A549 treated with GW870086 at 1 μM for 4 hours (cell line): ENCODE measurements at places on chromosomes 16 and 17. TPM values are rescaled to one million over a fixed set of nuclear protein-coding genes. Genes with fewer than 3 reads are reported as not detected.

The CDC6 gene
- 50.0 to 54.4 TPM (median 52.5 TPM) in 5 replicates for total RNA-seq

The CDH5 gene
- 0.12 to 0.23 TPM (median 0.18 TPM) in 5 replicates for total RNA-seq

The HEATR9 gene
- total RNA-seq: not detected in 5 replicates

The OSGIN1 gene
- 18.7 to 43.3 TPM (median 26.7 TPM) in 5 replicates for total RNA-seq

The PABPN1L gene
- total RNA-seq: not detected in 5 replicates

The TNK1 gene
- 1.4 to 2.0 TPM (median 1.5 TPM) in 5 replicates for total RNA-seq

The TPSB2 gene
- total RNA-seq: 0.13 TPM in 1 of 5 replicates, not detected in the others

The TBX6 gene
- total RNA-seq: 0.13 to 0.25 TPM (median 0.18 TPM) in 5 replicates

The RAP1GAP2 gene
- 23.5 to 34.0 TPM (median 31.6 TPM) in 5 replicates for total RNA-seq

The GPR179 gene
- total RNA-seq: 0.02 to 0.10 TPM (median 0.03 TPM) in 5 replicates

The PLD6 gene
- total RNA-seq: 6.7 to 8.5 TPM (median 6.8 TPM) in 5 replicates

The DNAI2 gene
- not detected in 5 replicates for total RNA-seq

The MYH13 gene
- total RNA-seq: not detected in 5 replicates

The EFCAB5 gene
- total RNA-seq: 0.14 to 0.38 TPM (median 0.29 TPM) in 4 of 5 replicates, not detected in the other

The UBE2Z gene
- total RNA-seq: 122 to 128 TPM (median 124 TPM) in 5 replicates

The SLC12A4 gene
- total RNA-seq: 26.5 to 36.3 TPM (median 30.8 TPM) in 5 replicates

The MYH3 gene
- 0.68 to 1.5 TPM (median 1.1 TPM) in 5 replicates for total RNA-seq

The NPIPA5 gene
- total RNA-seq: 0.14 to 1.1 TPM (median 0.33 TPM) in 4 of 5 replicates, not detected in the other

The SOX15 gene
- total RNA-seq: 0.13 to 0.30 TPM (median 0.14 TPM) in 5 replicates

The DHX58 gene
- total RNA-seq: 0.18 to 0.69 TPM (median 0.51 TPM) in 5 replicates

The TBC1D3C gene
- 0.07 TPM in 1 of 5 replicates, not detected in the others for total RNA-seq

The C16orf86 gene
- total RNA-seq: 0.12 to 0.14 TPM in 2 of 5 replicates, not detected in the others

The PRKCB gene
- 0.13 to 0.33 TPM (median 0.21 TPM) in 5 replicates for total RNA-seq

The ATP6V0A1 gene
- total RNA-seq: 33.4 to 44.5 TPM (median 40.8 TPM) in 5 replicates

The CACNG3 gene
- total RNA-seq: not detected in 5 replicates

The RCVRN gene
- not detected in 5 replicates for total RNA-seq

The LPCAT2 gene
- total RNA-seq: 4.0 to 7.4 TPM (median 4.7 TPM) in 5 replicates

The UTS2R gene
- not detected in 5 replicates for total RNA-seq

The OTOP2 gene
- total RNA-seq: 0.13 TPM in 1 of 5 replicates, not detected in the others

The SLC13A2 gene
- 0.10 to 0.18 TPM (median 0.14 TPM) in 5 replicates for total RNA-seq

The CMC2 gene
- 121 to 136 TPM (median 130 TPM) in 5 replicates for total RNA-seq

The WNT3 gene
- 3.8 to 4.7 TPM (median 4.2 TPM) in 5 replicates for total RNA-seq

The BHLHA9 gene
- total RNA-seq: not detected in 5 replicates

The FBRS gene
- total RNA-seq: 29.0 to 42.4 TPM (median 40.9 TPM) in 5 replicates

The NPIPB13 gene
- 0.86 to 3.0 TPM (median 2.1 TPM) in 5 replicates for total RNA-seq

The EPN3 gene
- 0.17 to 0.78 TPM (median 0.23 TPM) in 5 replicates for total RNA-seq

The DNAH2 gene
- total RNA-seq: 0.01 to 0.10 TPM (median 0.05 TPM) in 4 of 5 replicates, not detected in the other

The TMEM208 gene
- 87.8 to 98.8 TPM (median 94.3 TPM) in 5 replicates for total RNA-seq

The SNAI3 gene
- total RNA-seq: 0.08 to 0.32 TPM (median 0.17 TPM) in 4 of 5 replicates, not detected in the other

The CDH15 gene
- total RNA-seq: 0.06 to 0.24 TPM (median 0.13 TPM) in 4 of 5 replicates, not detected in the other

The ACSM3 gene
- total RNA-seq: 3.1 to 4.5 TPM (median 3.5 TPM) in 5 replicates

The SDK2 gene
- 0.54 to 1.0 TPM (median 0.92 TPM) in 5 replicates for total RNA-seq

The APOBR gene
- total RNA-seq: 0.03 to 0.09 TPM (median 0.07 TPM) in 4 of 5 replicates, not detected in the other

The KCNJ16 gene
- total RNA-seq: 0.10 to 0.39 TPM (median 0.21 TPM) in 5 replicates

The CNTD1 gene
- total RNA-seq: 0.05 to 0.08 TPM (median 0.06 TPM) in 3 of 5 replicates, not detected in the others

The TNFRSF13B gene
- not detected in 5 replicates for total RNA-seq

The KREMEN2 gene
- 1.3 to 3.0 TPM (median 2.3 TPM) in 5 replicates for total RNA-seq

The KRTAP4-4 gene
- total RNA-seq: not detected in 5 replicates

The C17orf100 gene
- 1.8 to 2.9 TPM (median 2.5 TPM) in 5 replicates for total RNA-seq

The SPECC1 gene
- total RNA-seq: 42.9 to 55.8 TPM (median 46.3 TPM) in 5 replicates

The NUTF2 gene
- 228 to 243 TPM (median 238 TPM) in 5 replicates for total RNA-seq

The TEX19 gene
- total RNA-seq: 0.37 to 0.51 TPM (median 0.45 TPM) in 5 replicates

The LPO gene
- total RNA-seq: not detected in 5 replicates
